Activated T-cell treated with anti-CD3 and anti-CD28 coated beads, Interleukin-2, amount 50 U/mL, for 24 hours (primary cell): ENCODE measurements at places on chromosomes 12 and 14.

DNA sequence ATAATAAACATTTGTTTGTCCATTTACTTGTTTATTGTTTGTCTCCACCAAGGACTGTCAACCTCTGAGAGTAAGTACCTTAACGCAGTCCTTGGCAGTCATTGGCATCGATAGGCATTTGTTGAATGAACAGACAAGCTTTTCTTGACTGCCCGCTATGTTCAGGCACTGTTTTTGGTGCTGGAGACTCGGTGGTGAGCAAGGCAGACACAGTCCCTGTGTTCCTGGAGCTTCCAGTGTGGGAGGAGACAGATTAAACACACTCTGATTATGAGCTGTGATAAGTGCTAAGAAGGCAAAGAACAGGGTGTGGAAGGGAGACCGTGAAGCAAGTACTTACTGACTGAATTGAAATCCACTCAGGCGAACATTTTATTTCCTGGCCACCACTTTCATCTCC lies 1.2 kb downstream of the ATP6V0A2 start:
- no peak for DNase-seq

GRCh38 chr12:26116829-26117715 lies 7.8 kb downstream of the BHLHE41 start:
- DNase-seq, result no peak

GRCh38 chr14:79841433-79841832 lies 369.9 kb downstream of the DIO2 start:
- DNase-seq, result no peak

GRCh38 chr12:65140738-65141137 lies 19.6 kb upstream of the WIF1 start:
- no peak for DNase-seq

DNA sequence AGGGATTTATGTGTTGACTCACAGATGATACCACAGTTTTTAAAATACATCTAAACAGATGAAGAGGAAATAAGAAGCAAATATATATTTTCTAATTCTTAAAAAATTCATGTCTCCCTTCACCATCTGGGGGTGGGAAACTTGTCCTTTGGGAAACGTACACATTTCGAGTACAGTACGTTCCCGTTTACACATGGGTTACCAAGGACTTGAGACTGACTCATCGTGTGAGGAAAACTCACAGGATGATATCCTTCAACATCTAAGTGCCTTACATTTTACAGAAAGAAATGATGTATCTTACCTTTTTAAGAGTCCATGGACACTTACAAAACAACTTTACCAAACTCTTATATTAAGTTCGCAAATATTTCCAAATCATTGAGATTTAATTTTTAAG lies 16.0 kb upstream of the FBLN5 start:
- DNase-seq, result no peak

DNA sequence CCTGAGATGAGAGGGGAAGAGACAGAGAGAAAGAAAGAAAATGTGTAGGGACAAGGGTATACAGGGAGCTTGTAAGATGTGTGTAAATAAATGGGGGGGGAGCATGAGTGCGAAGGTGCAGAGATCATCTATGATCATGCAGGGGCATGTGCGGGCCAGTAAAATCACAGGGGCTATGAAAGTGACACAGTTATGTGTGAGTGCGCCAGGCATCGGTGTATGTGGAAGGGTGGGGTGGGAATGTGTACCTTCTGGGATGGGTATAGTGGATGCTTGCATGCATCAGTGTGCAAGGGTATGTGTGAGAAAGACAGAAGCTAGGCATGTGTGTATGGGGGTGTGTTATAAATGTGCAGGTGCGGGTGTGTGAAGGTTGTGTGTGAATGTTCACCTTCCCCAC lies 18.4 kb upstream of the KRT78 start:
- DNase-seq, result no peak

DNA sequence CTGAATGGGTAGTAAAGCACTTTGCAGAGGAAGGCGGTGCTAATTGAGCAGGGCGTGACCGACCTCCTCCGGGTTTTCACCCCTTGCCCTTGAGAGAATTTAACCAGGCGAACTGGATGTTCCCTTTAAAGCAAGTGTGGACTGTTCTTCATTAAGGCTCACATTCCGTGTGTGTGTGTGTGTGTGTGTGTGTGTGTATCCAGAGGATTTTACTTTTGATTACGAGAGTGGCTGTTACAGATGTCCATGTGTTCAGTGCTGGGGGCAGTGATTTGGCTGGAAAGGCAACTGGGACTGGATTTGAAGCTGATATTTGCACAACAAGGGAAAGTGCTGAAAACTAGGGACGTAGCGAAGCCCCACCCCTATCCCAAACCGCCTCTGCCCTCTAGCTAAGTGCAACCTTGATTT lies 2.2 kb downstream of the TMEM132C start:
- DNase-seq, result no peak

GRCh38 chr14:21169573-21169972 lies 13.7 kb upstream of the OR5AU1 start:
- no peak for DNase-seq

DNA sequence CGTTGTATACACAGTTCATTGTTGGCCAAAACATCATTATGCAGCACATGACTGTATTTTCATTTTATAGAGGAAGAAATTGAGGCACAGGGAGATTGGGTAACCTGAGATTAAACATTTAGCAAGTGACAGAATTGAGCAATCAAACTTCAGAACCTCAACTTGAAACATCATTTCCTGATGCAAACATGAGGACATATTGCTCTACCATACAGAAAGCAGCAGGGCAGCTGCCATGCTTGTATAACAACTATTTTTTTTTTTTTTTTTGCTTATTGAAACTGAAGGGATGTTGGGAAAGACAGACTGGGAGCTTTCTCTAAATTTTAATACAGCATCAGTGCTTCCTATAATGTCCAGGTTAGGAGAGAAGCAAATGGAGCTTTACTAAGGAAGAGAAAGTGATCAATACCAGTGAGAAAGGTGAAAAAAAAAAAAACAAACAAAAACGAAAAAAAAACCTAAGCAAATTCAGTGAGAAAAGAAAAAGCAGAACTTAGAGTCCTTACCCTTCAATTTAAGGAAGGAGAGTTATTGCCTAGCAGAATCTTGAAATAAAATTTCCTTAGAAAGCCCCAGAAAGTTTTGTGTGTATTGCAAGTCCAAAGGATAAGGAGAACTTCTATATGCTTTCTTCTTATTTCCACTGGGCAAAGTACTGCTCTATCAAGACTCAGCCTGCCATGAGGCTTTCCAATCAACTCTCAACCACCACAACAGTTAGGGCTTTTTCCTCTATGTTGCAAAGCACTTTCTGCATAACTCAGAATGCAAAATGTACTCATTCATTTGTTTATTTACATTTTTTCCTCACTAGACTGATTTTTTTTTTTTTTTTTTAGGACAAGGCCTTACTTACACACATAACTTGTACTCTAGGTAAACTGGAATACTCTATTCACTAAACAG lies 21.6 kb downstream of the BTG1 start:
- DNase-seq, result no peak

DNA sequence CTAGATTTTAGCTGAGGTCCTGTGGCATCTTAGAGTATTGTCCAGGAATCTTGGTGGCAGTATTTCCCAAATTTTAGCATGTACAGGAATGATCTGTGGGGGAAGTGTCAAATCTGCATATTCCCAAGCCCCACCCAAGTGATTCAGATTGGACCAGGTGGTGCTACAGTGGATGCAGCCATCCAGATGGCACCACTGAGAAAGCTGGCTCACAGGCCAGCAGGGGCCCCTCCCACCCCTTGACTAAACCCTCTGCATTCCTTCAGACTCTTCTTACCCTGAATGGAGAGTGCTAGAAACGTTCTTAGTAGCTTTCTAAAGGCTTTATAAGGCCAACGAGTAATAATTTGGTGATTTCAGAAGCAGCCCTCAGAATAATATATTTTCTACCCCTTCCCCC lies 255.2 kb downstream of the NRXN3 start:
- no peak for DNase-seq

- no peak for DNase-seq
Measured at GRCh38 chr14:87628129-87628528, 364.9 kb downstream of the GALC start.

GRCh38 chr12:45326358-45326975 lies 110.6 kb downstream of the ANO6 start:
- no peak for DNase-seq

DNA sequence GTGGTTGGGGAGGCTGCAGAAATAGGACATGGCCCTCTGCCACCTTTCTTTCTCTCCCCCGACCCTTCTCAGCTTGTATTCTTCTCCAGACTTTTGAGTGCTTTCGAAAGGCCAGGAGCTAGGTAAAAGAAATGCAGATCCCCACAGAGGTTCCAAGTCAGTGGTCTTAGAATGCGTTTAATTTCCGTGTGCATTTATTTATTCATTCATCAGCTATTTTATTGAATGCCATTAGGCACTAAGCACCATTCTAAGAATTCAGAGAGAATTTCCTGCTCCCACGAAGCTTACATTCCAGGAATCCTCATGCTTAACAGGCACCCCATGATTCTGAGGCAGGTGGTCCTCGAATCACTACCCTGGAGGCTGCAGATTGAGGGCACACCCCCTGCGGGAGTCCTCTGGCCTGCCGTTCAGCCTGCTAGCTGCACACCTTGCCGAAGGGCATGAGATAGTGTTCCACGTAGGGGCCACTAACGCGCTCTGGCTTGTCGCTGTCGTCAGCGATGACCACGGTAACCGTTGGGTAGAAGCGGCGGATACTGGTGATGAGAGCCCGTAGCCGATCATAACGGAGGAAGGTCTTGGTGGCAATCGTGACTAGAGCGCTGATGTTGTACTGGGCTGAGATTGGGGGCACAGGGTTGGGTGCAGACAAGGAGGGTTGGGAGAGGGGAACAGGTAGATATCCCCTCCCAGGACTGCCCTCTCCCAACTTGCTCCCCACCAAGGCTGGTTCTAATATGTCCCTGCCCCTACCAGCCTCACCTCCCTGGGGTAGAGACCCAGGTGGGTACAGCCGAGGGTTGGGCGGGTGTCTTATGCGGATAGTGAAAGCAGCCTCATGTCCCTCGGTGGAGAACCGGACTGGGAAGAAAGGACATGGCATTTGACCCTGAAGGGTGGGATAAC lies 4.5 kb downstream of the B4GALNT1 start:
- no peak for DNase-seq

GRCh38 chr12:85681333-85681732 lies 154.9 kb downstream of the RASSF9 start:
- DNase-seq, result no peak

GRCh38 chr12:29589286-29589820 lies 91.9 kb upstream of the OVCH1 start:
- no peak for DNase-seq

DNA sequence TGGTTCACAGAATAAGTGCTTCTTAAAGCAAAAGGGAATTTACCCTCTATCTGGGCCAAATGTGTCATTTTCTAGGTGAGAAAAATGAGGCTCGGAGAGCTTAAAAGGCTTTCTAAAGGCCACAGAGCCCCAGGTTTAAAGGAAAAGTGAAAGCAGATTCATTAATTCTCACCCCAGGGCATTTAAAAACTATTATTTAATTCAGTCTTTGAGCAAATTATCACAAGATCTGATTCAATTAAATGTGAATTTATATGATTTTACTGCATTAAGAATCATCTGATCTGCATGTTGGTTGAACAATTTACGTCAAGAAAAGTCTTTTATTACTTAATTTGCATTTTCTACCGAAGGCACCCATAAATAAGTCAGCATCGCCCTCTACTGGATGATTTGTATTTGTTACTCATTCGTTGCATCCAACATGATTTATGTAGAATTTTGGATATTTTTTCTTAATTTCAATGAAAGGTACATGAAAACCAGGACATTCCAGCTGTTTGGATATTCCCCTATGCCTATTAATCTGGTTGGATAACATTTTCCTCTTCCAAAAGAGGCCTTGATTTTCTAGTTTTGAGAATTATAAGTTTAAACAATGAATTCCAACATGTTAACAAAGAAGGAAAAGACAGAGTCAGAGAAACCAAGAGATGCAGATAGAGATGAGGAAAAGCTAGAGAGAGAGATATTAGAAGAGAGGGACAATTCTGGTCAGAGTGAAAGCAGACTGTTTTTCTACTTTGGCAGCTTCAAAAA lies 19.1 kb upstream of the DHRS7 start:
- DNase-seq, result no peak

- DNase-seq, result no peak
Measured at GRCh38 chr12:1882850-1883470, 35.5 kb downstream of the CACNA2D4 start.

DNA sequence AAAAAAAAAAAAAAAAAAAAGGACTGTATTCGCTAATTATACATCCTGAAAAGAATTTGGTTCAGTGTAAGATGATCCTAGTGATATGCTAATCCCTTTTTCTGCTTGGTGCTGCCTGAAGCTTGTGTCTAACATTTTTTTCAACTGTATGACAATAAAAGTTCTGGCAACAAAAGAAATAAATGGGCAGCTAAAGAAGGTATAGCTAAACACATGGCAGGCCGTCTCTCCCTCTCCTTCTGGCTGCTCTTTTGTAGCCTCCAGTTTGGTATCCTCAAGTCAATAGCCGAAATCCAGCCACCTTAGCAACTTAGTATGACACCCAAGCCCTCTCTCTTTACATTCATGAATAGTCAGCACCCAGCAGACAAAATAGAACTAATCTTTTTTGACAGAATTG lies 198.3 kb upstream of the OTX2 start:
- no peak for DNase-seq

GRCh38 chr14:61433169-61433568 lies 111.8 kb downstream of the PRKCH start:
- no peak for DNase-seq

- no peak for DNase-seq
Measured at GRCh38 chr14:92160619-92161018, 38.9 kb downstream of the CPSF2 start.

DNA sequence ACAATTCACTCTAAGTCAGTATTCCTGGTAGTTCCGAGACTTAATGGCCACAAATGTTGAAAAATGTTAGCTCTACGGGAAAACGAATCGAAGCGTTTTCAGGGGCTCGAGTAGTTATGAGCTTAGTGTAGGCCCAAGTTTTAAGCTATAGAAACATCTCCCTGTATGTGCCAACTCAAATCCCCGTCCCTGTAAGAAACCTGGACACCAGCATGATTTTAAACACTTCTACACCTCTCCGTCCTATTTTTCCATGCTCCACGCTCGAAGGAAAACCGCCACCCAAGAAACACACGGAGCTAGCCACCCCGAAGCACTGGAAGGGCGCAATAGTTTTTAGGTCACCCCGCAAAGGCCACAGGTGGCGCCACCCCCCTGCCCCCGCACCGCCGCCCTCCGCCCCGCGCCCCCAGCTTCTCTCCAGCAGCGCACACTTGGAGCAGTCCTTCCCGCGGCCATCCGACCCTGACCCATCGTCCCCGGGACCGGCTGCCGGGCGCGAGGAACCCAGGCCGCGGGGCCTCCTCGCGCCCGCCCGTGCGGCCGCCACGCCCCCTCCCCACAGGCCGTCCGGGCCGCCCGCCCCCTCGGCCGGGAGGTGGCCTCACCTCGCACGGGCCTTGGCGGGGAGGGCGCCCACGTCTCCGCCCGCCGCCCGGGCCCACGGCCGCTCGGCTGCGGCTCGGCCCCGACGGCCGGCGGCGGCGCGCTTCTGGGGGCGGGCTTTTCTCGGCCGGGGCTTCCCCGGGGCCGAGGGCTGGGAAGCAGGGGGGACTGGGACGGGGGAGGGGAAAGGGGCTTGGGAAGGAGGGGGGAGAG lies 522 bp downstream of the R3HDM2 start:
- no peak for DNase-seq

- DNase-seq, result no peak
Measured at GRCh38 chr12:95877622-95878021, 18.9 kb downstream of the SNRPF start.

- DNase-seq, result no peak
Measured at GRCh38 chr14:61996753-61997152, 234.5 kb downstream of the SNAPC1 start.

- no peak for DNase-seq
Measured at GRCh38 chr12:122884860-122885259, 11.1 kb downstream of the VPS37B start.

- DNase-seq, result no peak
Measured at GRCh38 chr12:122860854-122861586, 25.8 kb downstream of the HIP1R start.

GRCh38 chr14:57970594-57970993 lies 104.7 kb upstream of the SLC35F4 start:
- DNase-seq, result no peak
